ENCODE measurements at places on chromosomes 13 and 19. TPM values are rescaled to one million over a fixed set of nuclear protein-coding genes. Genes with fewer than 3 reads are reported as not detected.
A peak's percentile ranks its signal among the peaks of the same experiment; 100 is the strongest.

The TMC4 gene
- total RNA-seq: 165 TPM

The PRR22 gene
- 1.4 TPM for total RNA-seq

DNA sequence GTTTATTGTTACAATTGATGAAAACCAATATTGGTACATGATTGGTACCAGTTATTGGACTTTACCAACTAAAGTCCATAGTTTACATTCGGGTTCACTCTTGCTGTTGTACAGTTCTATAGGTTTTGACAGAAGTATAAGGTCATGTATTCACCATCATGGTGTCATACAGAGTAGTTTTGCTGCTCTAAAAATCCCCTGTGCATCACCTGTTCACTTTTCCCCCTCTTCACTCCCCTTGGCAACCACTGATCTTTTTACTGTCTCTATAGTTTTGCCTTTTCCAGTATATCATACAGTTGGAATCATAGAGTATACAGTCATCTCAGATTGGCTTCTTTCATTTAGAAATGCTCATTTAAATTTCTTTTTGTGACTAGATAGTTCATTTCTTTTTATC lies 51.2 kb upstream of the MED4 start:
- DNase-seq: no peak
- H3K4me3 ChIP-seq: no peak overlapping the region
- H3K27me3 ChIP-seq: no peaks in the 10 kb centered on the region
- H3K27ac ChIP-seq: no peak overlapping the region
- no peaks in the 10 kb centered on the region for H3K4me1 ChIP-seq

GRCh38 chr13:24006520-24007248 lies 109.4 kb upstream of the C1QTNF9B start:
- H3K36me3 ChIP-seq: no peaks in the 10 kb centered on the region
- no peak overlapping the region for H3K4me3 ChIP-seq
- DNase-seq: no peak
- H3K27me3 ChIP-seq: no peaks in the 10 kb centered on the region
- no peaks in the 10 kb centered on the region for H3K4me1 ChIP-seq
- H3K27ac ChIP-seq: no peak overlapping the region

- no peaks in the 10 kb centered on the region for H3K36me3 ChIP-seq
- H3K4me1 ChIP-seq: no peaks in the 10 kb centered on the region
- H3K27ac ChIP-seq: no peak overlapping the region
- no peaks in the 10 kb centered on the region for H3K27me3 ChIP-seq
Observed at GRCh38 chr19:58034477-58034793, 610 bp downstream of the ZSCAN1 start.

DNA sequence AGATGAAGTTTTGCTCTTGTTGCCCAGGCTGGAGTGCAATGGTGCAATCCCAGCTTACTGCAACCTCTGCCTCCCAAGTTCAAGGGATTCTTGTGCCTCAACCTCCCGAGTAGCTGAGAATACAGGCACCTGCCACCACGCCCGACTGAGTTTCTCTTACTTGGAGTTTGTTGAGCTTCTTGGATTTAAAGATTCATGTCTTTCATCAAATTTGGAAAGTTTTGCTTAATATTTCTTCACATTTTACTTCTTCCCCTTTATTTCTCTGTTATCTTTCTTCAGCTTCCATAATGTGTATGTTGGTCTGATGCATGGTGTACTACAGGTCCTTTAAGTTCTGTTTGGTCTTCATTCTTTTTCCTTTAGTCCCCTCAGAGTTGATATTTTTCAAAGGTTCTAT lies 8.9 kb upstream of the ZNF560 start:
- no peaks in the 10 kb centered on the region for H3K4me1 ChIP-seq
- no peak for DNase-seq
- H3K36me3 ChIP-seq: no peaks in the 10 kb centered on the region
- H3K27me3 ChIP-seq: no peaks in the 10 kb centered on the region
- H3K4me3 ChIP-seq: no peak overlapping the region
- no peak overlapping the region for H3K27ac ChIP-seq

- no peaks in the 10 kb centered on the region for H3K36me3 ChIP-seq
- H3K27ac ChIP-seq: peak overlapping the region; percentile 63
- peak; percentile 96 for DNase-seq
- H3K27me3 ChIP-seq: no peaks in the 10 kb centered on the region
- H3K4me3 ChIP-seq: no peak overlapping the region
- H3K4me1 ChIP-seq: peaks cover 14% of the 10 kb centered on the region
Observed at GRCh38 chr19:33804021-33804799, 7.5 kb downstream of the KCTD15 start.
